ENCODE measurements at places on chromosomes 2 and 18.

GRCh38 chr2:156903335-156903734 is 354.2 kb upstream of the GALNT5 start:
- no peaks in the 10 kb centered on the region for H3K4me1 ChIP-seq
- H3K36me3 ChIP-seq: no peaks in the 10 kb centered on the region
- H3K4me3 ChIP-seq: no peak overlapping the region
- no peak overlapping the region for H3K27ac ChIP-seq

GRCh38 chr2:233421091-233421816 is 67.0 kb downstream of the DGKD start:
- no peak overlapping the region for H3K27ac ChIP-seq
- peaks cover 17% of the 10 kb centered on the region for H3K4me1 ChIP-seq
- no peak overlapping the region for H3K4me3 ChIP-seq
- DNase-seq: no peak

GRCh38 chr2:101253013-101253702 is 472 bp downstream of the CNOT11 start:
- H3K36me3 ChIP-seq: no peaks in the 10 kb centered on the region
- H3K4me3 ChIP-seq: peak overlapping the region; percentile 93
- peak; percentile 76 for DNase-seq
- peak overlapping the region; percentile 51 for H3K27ac ChIP-seq

- DNase-seq: no peak
- no peaks in the 10 kb centered on the region for H3K36me3 ChIP-seq
- H3K4me3 ChIP-seq: no peak overlapping the region
- no peaks in the 10 kb centered on the region for H3K27me3 ChIP-seq
These were observed 234.9 kb downstream of the FHOD3 start for GRCh38 chr18:36532394-36532793.

DNA sequence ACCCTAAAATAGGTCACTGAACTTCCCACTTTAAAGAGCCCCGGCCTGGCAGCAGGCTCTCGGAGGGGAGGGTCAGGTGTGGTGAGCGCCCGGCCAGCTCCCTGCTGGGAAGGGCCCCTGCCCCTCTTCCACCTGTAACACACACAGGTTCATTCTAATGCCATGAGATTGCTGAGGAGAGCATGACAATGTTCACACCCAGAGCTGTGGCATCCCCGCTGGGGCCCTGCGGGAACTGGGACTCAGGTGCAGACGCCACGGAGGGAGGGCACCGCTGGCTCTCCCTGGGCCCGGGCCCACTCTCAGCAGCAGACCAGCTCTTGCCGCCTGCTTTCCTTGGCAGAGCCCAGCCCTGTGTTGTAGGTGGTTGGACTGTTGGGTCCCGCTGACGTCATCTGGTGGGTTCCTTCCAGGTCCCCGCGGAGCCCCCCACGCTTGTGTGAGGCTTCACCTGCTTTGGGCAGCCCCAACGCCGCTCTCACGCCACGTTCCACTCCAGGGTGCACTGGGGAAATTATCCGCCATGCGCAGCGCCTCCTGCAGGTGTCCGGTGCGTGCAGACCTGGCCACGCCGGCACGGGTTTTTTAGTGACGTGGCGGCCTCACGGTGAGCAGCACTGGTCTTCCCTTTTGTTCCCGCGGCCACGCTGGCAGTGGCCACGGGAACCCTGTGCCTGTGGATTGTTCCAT is 50.4 kb upstream of the KCNG2 start:
- H3K27ac ChIP-seq: no peak overlapping the region
- H3K27me3 ChIP-seq: no peaks in the 10 kb centered on the region
- DNase-seq: no peak
- H3K36me3 ChIP-seq: peaks cover 6% of the 10 kb centered on the region
- H3K4me3 ChIP-seq: no peak overlapping the region

- no peak overlapping the region for H3K4me3 ChIP-seq
- no peak for DNase-seq
- H3K27me3 ChIP-seq: no peaks in the 10 kb centered on the region
- no peaks in the 10 kb centered on the region for H3K36me3 ChIP-seq
- H3K27ac ChIP-seq: no peak overlapping the region
These were observed 290.9 kb downstream of the AGAP1 start for GRCh38 chr2:235784788-235785187.

GRCh38 chr2:47534179-47534919 is 131.4 kb downstream of the MSH2 start:
- no peak overlapping the region for H3K4me3 ChIP-seq
- peak; percentile 93 for DNase-seq
- no peaks in the 10 kb centered on the region for H3K27me3 ChIP-seq
- no peaks in the 10 kb centered on the region for H3K36me3 ChIP-seq
- no peaks in the 10 kb centered on the region for H3K4me1 ChIP-seq

- no peak overlapping the region for H3K4me3 ChIP-seq
- H3K36me3 ChIP-seq: no peaks in the 10 kb centered on the region
- H3K27me3 ChIP-seq: no peaks in the 10 kb centered on the region
- no peak for DNase-seq
- no peak overlapping the region for H3K27ac ChIP-seq
These were observed 40.1 kb downstream of the FBXO48 start for GRCh38 chr2:68426848-68427579.

GRCh38 chr18:56009411-56009810 is 421.4 kb upstream of the TCF4 start:
- H3K4me1 ChIP-seq: no peaks in the 10 kb centered on the region
- H3K4me3 ChIP-seq: no peak overlapping the region
- H3K27me3 ChIP-seq: no peaks in the 10 kb centered on the region
- no peaks in the 10 kb centered on the region for H3K36me3 ChIP-seq

DNA sequence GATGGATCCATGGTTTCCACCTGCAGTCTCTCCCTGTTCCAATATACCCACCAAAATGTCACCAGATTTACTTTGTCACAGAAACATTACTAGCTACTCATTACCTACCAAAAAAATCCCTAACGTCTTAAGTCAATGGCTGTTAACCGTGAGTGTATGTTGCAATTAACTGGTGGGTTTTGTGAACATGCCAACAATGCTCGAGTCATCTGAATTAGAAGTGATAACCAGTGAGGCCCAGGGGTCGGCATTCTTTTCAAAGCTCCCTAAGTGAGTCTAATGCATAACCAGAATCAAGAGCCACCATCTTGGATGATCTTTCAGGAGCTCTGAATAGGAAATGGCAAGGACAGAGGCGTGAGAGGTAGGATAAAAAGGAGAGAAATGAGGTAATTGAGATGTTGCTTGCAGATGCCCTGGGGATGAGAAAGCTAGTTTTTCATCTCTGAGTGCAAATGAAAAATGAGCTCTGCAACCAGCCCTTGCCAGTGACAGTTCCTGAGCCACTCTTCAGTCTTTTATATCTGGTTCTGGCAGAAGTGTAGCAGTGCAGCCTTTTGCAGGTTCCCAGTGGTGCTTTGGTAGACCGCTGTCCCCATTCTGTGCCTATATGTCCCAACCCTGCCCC is 130.0 kb upstream of the RND3 start:
- no peak overlapping the region for H3K4me3 ChIP-seq
- peaks cover 38% of the 10 kb centered on the region for H3K4me1 ChIP-seq
- DNase-seq: no peak
- H3K27ac ChIP-seq: peak overlapping the region; percentile 23

DNA sequence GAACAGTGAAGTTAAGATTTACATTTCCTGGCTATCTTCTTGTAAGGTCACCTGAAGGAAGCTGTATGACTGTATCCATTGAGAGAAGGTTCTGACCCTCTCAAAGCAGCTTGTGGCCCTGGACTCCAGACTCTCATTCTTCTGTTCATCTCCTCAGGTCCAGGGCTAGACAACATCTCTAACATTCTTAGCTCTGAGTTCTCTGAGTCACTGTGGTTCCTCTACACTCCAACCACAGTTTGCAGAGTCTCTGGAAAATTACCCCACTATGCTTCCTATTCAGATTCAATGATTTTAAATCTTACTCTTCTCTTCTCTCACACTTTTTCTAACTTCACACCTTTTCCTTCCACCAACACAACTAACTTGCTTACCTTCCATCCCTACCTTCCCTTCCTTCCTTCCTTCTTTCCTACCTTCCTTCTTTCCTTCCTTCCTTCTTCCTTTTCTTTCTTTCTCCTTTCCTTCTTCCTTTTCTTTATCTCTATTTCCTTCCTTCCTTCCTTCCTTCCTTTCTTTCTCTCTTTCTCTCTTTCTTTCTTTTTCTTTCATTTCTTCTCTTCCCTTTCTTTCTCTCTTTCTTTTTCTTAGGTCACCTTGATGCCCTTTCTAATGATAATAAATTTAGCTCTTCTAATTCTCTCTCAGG is 824.3 kb upstream of the ZEB2 start:
- H3K4me3 ChIP-seq: no peak overlapping the region
- no peaks in the 10 kb centered on the region for H3K4me1 ChIP-seq
- no peak for DNase-seq
- H3K36me3 ChIP-seq: no peaks in the 10 kb centered on the region

DNA sequence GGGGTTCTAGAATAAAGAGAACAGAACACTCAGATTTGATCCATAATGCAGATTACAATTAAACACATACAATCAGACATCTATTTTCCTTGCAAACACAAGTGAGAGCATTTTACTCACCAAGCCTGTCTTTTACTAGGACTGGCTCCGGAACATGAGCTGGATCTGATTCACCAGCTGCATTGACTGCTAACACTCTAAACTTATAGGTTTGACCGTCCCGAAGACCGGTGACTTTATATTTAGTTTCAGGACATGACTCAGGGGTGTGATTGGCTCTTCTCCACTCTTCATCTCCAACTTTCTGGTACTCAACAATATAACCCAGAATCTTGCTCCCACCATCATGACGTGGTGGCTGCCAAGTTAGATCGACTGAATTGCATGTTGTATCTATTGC is 112.4 kb downstream of the PLEKHA3 start:
- H3K4me1 ChIP-seq: no peaks in the 10 kb centered on the region
- no peak for DNase-seq
- H3K27ac ChIP-seq: no peak overlapping the region
- no peaks in the 10 kb centered on the region for H3K27me3 ChIP-seq
- H3K36me3 ChIP-seq: no peaks in the 10 kb centered on the region

DNA sequence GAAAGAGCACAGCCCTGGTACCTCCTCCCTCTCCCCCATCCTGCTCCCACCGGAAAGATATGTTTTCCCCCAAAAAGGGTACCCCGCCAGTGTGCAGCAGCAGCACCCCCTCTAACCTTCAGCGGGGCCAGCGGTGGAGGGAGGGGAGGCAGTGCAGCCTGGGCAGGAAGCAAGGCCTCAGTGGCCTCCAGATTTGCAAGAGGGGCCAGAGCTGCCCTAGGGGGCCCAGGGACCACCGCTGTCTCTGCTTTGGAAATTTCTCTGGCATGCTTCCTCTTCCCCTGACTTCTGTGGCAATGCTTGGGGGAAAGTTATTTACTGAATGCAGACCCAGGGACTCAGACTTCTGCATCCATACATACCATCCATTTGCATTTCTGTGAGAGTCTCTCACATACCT is 111.5 kb downstream of the KLHL29 start:
- no peak for DNase-seq
- H3K27me3 ChIP-seq: no peaks in the 10 kb centered on the region
- no peaks in the 10 kb centered on the region for H3K36me3 ChIP-seq
- H3K4me1 ChIP-seq: peaks cover 18% of the 10 kb centered on the region
- H3K27ac ChIP-seq: no peak overlapping the region
- H3K4me3 ChIP-seq: no peak overlapping the region

- no peaks in the 10 kb centered on the region for H3K36me3 ChIP-seq
- H3K4me3 ChIP-seq: no peak overlapping the region
- H3K4me1 ChIP-seq: no peaks in the 10 kb centered on the region
These were observed 837.6 kb upstream of the NXPH2 start for GRCh38 chr2:139617747-139618146.

DNA sequence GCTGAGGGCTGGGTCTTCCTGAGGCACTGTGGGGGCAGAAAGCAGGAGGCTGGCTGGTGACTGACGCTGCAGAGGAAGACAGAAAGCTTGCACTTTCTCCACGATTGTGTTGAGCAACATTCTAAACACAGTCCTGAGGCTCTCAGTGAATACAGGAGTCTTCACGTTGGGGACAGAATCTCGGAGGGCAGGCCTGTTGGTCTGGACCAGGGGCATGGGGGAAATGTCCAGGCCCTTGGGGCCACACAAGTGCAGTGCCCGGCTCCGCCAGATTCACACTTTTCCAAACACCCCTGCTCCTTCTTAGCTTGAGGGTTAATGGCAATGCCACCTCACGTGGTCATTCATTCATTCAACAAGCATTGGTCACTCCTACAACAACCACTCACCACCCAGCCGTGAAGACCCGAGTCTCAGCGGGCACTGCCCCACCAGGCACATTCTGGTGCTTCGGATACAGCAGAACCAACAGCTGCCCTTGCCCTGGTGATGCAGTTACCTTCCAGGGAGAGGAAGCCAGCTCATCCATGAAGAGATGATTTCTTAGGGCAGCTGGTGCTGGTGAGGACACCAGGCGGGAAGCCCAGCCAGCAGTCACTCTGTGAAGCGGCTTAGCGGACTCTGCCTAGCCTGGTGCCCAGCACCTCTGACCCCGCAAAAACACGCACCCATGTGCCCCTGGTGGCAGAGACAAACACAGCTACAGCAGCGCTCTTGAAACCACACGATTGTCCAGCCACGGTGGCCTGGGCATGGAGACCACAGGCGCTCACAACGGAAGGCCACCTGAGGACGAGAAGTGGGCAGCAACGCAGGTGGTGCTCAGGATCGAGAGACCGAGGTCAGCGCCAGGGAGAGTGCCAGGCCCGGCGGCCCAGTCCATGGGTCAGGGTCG is 10.9 kb upstream of the GPC1 start:
- no peaks in the 10 kb centered on the region for H3K36me3 ChIP-seq
- no peaks in the 10 kb centered on the region for H3K4me1 ChIP-seq
- H3K27me3 ChIP-seq: no peaks in the 10 kb centered on the region
- DNase-seq: no peak
- H3K27ac ChIP-seq: no peak overlapping the region
- H3K4me3 ChIP-seq: no peak overlapping the region

- no peaks in the 10 kb centered on the region for H3K27me3 ChIP-seq
- H3K27ac ChIP-seq: no peak overlapping the region
- no peak for DNase-seq
- H3K4me3 ChIP-seq: no peak overlapping the region
These were observed 4.3 kb downstream of the TAF4B start for GRCh38 chr18:26230497-26230896.

- H3K27ac ChIP-seq: no peak overlapping the region
- H3K36me3 ChIP-seq: no peaks in the 10 kb centered on the region
- H3K27me3 ChIP-seq: no peaks in the 10 kb centered on the region
These were observed 52.7 kb downstream of the CUL3 start for GRCh38 chr2:224532441-224532840.

DNA sequence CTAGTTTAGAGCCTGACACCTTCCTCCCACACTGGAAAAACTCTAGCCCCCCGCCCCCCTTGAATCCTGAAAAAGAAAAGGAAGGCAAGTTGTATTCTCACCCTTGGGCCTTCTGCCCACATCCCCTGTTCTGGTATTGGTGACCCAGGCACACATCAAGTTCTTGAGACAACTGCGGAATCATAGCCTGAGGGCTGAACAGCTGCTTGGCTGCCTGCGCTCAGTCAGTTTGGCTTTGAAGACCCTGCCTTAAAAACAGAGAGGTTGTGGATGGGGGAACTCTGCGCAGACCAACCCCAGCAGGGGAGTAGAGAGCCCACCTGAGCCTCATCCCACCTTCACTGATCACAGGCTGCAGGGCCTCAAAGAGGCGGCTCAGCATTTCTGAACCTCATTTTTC is 229.2 kb downstream of the ANAPC1 start:
- no peaks in the 10 kb centered on the region for H3K36me3 ChIP-seq
- no peaks in the 10 kb centered on the region for H3K27me3 ChIP-seq
- no peak overlapping the region for H3K27ac ChIP-seq
- no peak for DNase-seq
- peaks cover 4% of the 10 kb centered on the region for H3K4me1 ChIP-seq
